ENCODE measurements at places on chromosomes 2 and 18.

DNA sequence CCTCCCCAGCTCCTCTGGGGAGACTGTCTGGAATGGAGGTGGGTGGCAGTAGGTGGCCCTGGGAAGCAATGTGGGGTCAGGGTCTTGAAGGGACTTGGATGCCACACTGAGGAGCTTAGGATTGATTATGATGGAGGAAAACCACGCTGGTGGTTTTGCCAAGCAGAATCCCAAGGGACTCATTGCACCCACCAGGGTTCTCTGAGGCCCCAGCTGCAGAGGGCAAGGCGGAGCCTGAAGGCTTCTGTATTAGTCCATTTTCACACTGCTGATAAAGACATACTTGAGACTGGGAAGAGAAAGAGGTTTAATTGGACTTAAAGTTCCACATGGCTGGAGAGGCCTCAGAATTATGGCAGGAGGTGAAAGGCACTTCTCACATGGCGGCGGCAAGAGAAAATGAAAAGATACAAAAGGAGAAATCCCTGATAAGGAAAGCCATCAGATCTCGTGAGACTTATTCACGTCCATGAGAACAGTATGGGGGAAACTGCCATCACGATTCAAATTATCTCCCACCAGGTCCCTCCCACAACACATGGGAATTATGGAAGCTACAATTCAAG is 87.2 kb upstream of the YWHAQ start:
- DNase-seq = no peak

GRCh38 chr2:210162466-210163124 is 8.6 kb downstream of the KANSL1L start:
- DNase-seq = no peak

DNA sequence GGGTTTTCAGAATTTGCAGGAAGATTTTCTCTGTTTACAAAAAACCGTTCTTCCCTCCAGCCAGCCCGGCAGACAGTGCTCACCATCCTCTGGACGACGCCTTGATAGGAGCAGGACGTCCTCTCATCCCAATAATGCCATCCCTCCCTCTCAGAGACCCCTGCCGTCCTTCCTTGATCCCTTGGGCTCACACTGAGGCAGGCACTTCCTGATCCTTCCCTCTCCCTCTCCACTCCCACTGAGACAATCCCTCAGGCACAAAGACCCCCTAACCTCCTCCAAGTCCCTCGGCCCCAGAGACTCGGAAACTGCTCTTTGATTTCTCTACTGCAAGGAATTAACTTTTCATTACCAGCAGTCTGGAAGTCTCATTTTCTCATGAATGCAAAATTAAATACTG is 42.5 kb downstream of the PAX3 start:
- no peak for DNase-seq

DNA sequence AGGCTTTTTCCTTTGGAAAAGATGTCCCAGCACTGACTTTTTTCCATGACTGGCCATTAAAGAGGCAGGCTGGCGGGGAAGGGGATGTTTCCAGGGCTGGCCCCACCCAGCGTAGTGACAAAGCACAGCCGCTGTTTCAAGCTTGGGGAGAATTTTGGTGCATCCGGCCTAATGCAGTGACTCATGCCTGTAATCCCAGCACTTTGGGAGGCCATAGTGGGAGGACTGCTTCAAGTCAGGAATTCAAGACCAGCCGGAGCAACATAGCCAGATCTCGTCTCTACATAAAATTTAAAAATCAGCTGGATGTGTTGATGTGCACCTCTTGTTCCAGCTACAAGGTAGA is 78.0 kb upstream of the SH3BP4 start:
- no peak for DNase-seq

- no peak for DNase-seq
These were observed 59.9 kb upstream of the ITGA4 start for GRCh38 chr2:181397331-181397730.

DNA sequence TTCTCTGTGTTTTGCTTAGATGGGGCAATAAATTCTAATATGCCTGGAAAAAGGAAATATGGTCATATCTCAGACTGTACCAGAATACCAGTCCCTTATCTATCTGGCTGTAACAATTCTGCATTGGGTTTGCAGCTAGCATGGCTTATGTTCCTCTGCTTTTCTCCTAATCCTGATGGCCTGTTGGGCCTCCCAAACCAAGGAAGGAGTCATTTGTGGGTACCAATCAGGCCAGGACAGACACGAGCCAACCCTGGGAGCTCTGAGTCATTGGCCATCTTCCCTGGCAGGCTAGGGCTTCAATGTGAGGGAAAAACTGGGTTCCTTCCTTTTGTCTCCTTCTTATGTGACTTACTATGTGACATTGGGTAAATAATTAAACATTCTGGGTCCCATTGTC is 12.0 kb downstream of the SMARCAL1 start:
- DNase-seq = no peak

DNA sequence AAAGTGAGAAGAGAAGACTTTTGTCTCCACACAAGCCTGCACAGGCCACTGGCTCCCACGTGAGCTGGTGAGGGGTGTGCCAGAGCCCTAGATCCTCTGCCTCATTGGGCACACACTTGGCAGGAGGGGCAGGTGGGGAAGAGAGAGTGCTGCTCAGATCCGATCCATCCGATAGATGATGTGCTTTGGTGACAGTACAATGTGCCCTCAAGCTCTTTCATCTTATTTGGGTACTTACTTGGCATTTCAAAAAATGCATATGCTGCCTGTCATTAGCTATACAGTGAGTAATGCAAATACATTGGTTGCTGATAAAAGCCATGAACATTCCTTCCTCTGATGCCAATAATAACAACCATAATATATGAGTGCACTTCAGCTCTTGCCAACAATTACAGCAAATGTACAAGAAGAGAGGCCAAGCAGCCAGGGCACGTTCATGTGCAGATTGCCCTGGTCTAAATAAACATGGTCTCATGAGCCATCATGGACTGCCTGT is 255.3 kb downstream of the VAPA start:
- DNase-seq = no peak

DNA sequence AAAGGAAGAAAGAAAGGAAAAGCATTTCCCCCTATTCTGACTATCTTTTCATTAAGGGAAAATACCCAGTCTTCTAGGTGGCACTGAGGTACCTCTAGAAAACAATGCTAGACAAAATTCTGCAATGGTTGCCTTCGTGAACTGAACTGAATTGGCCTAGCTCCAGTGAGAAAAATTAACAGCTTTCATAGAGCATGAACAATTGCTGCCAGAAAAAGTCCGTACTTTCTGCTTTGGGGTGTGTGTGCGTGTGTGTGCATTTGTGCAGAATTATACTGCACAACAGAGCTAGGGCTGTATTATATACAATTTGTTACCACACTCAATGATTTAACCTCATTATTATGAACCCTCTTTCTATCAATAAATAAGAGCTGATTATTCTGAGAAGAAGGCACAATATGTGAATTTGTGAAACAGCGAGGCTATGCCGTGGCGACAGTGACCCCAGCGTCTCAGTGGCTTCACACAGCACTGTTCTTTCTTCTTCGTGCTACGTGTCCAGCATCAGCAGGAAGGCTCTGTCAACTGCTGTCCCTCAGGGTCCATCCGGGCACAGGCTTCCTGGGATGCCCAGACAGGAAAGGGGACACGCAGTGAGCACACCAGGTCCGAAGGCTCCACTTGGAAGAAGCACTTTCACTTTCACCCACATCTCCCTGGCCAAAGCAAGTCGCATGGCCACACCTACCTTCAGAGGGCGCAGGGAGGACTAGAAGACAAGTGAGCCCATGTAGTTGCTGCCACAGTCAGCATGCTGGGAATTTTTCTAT is 47.5 kb downstream of the PTGR3 start:
- DNase-seq = no peak

GRCh38 chr18:75066936-75067335 is 142.0 kb downstream of the PTGR3 start:
- no peak for DNase-seq
